ENCODE measurements at places on chromosomes 7 and 10.

GRCh38 chr10:70803775-70804420, 11.8 kb upstream of the SGPL1 start:
- DNase-seq = no peak

GRCh38 chr10:36351159-36351558, 709.1 kb upstream of the FZD8 start:
- DNase-seq = no peak

- DNase-seq = no peak
These were observed 158.9 kb downstream of the EGFR start for GRCh38 chr7:55177589-55178261.

- no peak for DNase-seq
These were observed 11.7 kb upstream of the CALML3 start for GRCh38 chr10:5512881-5513612.

- DNase-seq = no peak
These were observed 157.1 kb downstream of the GPAM start for GRCh38 chr10:112026438-112026837.

DNA sequence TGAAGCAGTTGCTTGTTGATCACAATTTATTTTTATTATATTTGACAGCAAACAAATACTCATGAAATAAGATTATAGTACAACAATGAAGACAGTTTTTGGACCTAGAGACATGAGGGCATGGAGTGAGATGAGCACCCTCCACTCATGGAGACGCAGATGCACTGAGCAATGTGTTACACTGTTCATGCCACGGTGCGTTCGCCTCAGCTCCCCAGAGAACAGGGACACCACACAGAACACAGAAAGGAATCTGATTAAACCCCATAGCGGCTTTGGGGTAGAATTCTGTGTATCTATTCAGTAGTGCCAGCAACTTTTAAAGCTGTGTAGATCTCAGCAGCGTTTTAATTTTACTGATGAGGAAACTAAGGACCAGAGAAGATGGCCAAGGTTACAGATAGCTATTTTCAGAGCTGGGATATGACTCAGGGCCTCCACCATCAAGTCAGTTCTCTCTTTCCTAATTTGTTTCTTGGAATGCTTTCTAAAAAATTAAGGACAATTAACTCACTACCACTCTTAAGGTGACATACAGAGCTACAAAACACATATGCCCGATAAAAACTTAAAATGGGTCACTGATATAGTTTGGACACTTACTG, 33.6 kb downstream of the FAM25A start:
- DNase-seq = no peak

DNA sequence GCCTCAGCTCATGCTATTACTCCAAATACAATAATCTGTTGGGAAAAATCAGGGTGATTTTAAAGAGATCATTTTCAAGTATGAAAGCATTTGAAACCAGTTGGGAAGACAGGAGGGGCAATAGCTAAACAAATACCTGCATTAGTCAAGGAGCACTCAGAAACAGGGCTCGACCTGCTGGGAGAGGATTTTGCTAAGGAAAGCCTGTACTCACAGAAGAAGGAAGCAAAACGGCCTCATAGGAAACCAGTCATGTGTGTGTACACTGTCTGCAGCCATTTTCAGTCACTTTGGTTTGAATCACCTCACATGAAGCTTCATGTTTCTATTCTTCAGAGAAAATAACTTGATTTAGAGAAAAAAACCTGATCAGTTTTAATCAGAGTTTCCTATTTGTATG, 38.6 kb downstream of the FZD1 start:
- DNase-seq = no peak

DNA sequence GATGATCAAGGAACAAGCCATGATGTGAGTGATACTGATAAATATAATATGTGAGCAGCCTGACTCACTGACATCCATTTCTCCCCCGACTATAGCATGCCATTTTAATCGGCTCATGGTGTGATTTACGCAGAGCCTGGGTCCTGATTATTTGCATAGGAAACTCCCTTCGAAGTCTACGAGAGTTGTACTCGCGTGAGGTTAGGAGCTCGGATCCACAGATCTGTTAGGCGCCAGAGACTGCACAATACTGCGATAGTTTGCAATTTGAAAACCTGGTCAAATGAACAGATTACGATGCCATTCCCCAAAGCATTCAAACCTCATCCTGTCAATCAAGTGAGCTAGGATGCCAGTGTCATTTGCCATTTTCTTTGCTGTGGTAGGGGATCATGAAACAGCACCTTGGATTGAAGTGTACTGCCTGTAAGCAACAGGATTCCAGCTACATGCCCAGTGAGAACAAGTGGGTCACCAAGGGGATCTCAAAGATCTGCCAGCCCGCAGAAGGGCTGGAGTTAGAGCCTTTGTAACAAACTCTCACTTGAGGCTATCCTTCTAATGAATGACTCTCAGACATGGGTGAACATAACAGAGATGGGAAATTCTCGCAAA, 158.3 kb downstream of the FRMD4A start:
- DNase-seq = no peak

- no peak for DNase-seq
These were observed 26.2 kb downstream of the ZAN start for GRCh38 chr7:100759357-100760171.

- DNase-seq = peak; percentile 41
These were observed 59.0 kb downstream of the PALD1 start for GRCh38 chr10:70537398-70538194.

DNA sequence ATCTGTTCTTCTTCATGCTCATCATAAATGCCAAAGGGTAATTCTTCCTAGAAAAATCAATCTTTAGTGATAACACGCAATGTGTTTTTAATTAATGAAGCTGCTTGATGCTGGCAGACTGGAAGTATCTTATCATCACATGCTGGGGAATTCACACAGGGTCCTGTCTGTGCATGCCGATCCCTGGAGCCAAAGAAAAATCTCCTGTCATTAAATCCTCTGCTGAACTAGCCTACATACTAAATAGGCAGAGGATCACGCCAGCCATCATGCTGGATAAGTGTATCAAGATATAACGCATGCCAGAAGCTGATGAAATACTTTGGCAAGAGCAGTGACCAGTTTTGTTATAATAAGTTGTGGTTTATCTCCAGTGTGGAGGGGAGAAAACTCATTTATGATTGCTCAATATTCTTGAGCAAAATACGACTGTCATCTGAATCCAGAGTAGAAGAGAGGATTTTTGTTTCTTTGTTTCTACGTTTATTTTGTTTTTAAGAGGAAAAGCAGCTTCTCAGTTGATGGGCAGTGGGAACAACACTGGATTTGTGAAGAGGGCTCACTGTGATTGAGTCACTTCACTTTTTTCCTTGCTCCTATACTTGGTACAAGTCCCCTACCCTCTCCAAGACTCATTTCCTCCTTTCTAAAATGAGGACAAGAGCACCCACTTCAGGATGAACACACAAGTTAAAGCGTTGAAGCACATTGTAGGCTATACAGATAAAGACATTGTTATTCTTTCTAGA, 649.1 kb downstream of the TNS3 start:
- DNase-seq = no peak

- DNase-seq = peak; percentile 31
These were observed 1.4 kb upstream of the CREB5 start for GRCh38 chr7:28410628-28411531.

- no peak for DNase-seq
These were observed 164.7 kb downstream of the CAMK1D start for GRCh38 chr10:12513775-12514673.

GRCh38 chr7:8923164-8923806, 489.9 kb downstream of the NXPH1 start:
- no peak for DNase-seq

- no peak for DNase-seq
These were observed 29.3 kb upstream of the KMT2E start for GRCh38 chr7:104984585-104985258.

- DNase-seq = no peak
These were observed 5.5 kb downstream of the SKIDA1 start for GRCh38 chr10:21519941-21520436.

DNA sequence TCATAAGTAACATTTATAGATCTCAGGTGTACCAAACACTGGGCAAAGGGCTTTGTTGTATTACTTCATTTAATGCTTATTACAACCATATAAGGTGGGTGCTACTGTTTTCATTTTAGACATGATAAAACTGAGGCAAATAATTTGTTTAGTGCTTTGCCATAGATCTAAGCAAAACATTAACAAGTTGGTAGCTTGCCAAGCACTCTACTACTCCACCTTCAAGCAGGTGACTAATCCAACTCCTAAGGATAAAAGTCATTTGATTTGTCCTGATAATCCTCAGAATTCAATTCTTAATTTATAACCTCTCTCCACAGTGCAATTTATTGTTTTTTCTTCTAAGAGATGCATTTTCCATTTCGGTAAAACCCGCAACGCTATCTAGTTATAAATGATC, 646.4 kb downstream of the GRM8 start:
- DNase-seq = no peak

DNA sequence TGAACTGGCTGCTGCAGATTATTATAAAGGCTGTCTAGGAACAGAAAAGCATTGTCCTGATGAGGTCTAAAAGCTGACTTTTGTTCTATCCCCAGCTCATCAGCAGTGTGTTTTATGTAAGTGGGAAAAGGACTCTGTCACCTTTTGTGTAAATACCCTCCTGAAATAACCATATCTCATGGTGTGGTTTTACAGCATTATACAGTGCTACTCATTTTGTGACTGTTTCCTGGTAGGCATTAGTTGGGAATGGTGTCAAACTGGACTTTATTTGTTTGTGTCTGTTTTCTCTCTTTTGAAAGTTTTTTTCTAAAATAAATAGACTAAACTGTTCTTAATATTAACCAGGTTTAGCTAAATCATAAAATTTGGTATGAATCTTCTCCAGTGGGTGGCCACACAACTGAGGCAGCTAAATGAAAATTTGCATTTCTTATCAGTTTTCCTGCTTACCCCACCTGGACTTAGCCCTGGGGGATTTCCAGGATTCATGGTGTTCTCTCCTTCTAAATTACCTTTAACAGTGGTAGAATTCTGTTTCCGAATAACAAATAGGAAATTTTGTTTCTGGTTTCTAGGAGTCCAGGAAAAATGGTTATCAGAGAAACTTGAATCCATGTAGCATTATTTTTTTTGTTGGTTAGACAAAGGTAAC, 140.9 kb downstream of the LHFPL3 start:
- DNase-seq = no peak

- no peak for DNase-seq
These were observed 435.9 kb downstream of the PLXNA4 start for GRCh38 chr7:132140341-132140740.

DNA sequence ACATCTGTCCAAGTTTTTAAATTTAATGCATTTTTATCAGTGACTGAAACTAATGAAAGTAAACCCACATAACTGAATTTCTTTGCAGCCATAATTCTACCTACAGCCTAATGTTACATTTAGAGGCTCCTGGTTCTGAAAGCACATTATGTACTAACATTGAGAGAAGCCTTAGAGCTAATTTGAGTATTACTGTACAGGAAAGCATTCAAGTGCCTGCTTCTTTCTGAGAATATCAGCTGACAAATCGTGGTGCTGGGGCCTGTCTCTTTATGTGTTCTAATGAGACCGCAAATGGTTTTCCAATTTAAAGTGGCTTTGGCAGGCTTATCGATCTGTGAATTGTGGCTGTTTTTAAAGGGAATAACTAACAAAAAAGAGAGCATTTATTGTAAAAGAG, 32.3 kb upstream of the DGKB start:
- no peak for DNase-seq

GRCh38 chr7:148918058-148918596, 34.0 kb upstream of the EZH2 start:
- no peak for DNase-seq

DNA sequence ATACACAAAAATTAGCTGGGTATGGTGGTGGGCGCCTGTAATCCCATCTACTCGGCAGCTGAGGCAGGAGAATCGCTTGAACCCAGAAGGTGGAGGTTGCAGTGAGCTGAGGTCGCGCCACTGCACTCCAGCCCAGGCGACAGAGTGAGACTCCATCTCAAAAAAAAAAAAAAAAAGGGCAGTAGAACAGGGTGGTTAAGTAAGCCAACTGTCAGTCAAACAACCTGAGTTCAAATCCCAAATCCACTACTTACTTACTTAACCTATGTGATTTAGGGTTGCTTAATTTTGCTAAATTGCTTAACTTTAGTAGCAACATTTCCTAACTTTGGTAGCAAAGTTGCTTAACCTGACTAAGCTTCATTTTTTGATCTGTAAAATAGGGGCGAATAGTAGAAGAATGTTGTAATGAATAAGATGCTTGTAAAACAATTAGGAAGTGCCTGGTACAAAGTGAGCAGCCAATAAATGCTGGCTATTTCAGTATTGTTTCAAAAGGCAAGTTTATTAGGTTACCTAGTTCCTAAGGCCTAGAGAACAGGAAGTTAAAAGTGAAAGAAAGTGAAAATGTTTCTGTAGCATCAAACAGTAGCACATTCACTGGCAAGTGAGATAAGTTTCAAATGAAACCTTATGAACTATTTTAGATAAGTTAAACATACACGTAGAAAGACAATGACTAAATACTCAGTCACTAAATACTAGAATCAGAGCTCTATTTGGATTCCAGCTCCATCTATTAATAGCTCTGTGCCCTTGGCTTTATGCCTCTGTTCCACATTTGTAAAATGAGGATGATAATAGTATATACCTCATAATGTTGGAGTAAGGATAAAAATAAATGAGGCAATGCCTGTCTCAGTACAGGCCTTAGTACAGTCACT, 64.3 kb downstream of the HOXA1 start:
- no peak for DNase-seq

DNA sequence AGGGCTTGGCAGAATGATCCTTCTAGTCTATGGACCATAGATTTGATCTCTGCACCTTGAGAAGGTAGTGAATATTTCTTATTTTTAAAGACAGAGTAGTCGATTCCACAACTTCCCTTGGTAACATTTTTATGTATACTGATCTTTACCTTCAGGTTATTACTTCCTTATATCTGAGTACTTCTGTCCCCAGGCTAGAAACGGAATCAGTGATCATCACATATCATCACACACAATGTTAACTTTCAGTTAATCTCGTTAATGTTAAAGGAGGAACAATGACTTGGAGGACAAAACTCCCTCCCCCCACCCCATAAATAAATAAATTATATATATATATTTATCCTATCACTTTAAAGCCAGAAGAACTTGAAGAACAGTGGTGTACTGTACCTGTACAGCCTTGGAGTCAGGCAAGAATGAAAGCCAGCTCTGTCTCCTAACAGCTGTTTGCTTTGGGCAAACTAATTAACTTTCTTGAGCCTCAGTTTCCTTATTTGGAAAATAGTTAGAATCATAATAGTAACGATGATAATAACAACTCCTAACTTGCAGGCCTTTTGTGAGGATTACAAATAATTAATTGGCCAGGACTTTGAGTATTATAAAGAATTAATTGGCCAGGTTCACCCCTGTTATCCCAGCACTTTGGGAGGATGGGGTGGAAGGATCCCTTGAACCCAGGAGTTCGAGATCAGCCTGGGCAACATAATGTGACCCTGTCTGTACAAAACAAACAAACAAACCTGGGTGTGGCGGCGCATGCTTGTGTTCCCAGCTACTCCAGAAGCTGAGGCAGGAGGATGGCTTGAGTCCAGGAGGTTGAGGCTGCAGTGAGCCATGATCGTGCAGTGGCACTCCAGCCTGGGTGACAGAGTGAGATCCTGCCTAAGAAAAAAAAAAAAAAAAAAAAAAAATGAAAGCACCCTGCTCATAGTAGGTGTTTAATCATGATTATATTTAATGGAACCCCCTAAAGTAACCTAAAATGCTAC, 63.5 kb downstream of the SAMD9 start:
- no peak for DNase-seq

GRCh38 chr10:46520941-46521340, 35.5 kb downstream of the GPRIN2 start:
- peak; percentile 1 for DNase-seq
